ENCODE measurements at places on chromosomes 11 and 22.
A peak's percentile ranks its signal among the peaks of the same experiment; 100 is the strongest.

- DNase-seq: no peak
Measured at GRCh38 chr22:29580200-29580810, 608 bp downstream of the NIPSNAP1 start.

DNA sequence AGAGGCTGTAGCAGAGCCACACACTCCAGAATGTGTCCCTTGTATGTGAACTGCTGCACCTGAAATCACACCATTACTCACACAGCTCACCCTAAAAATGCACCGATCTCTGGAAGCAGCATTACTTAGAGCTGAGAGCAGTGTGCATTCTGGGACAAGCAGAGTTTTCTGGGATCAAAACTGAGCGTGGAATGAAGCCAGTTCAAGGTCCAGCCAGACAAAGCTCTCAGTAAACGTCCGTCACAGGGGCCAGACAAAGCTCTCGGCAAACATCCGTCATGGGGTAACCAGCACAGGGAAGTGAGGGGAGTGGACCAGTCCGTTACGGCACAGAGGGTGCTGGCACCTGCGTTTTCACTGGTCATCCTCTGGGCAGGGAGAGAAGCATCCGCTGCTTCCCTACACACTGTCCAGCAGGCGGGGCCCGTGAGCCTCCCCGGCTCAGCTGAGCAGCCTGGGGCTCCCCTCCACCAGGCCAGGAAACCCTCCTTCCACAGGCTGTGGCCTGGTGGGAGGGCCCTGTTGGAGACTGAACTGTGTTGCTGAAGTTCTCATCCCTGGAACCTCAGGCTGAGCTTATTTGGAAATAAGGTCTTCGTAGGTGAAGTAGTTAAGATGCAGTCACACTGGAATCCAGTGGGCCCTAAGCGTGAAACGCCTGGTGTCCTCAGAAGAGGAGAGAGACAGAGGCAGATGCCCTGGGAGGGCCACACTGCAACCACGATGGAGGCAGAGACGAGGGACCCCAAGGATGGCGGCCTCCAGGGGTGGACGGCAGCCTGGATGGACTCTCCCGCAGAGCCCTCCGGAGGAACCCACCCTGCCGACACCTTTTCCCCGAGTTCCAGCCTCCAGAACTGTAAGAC is 883.9 kb downstream of the BRD1 start:
- no peak for DNase-seq

GRCh38 chr11:12871241-12871640 is 137.9 kb upstream of the RASSF10 start:
- DNase-seq: peak; percentile 42

DNA sequence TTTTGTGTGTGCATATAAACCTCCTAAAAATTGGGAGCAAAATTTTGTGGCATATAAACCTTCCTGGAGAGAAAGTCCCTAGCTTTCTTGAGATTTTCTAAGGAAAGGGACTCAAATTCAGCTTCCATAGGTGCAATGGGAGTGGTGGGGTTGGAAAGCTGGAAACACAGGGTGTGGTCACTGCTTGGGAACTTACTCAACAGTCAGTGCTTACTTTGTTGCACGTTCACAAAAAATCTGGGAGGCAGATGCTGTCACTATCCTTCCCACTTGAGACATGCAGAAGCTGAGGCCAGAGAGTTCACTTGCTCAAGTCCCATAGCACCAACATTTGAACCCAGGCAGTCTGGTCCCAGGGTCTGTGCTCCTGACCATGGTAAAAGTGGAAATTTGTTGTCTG is 3.9 kb upstream of the CATSPERZ start:
- no peak for DNase-seq

GRCh38 chr11:45145083-45145378 is 1.4 kb upstream of the PRDM11 start:
- no peak for DNase-seq

DNA sequence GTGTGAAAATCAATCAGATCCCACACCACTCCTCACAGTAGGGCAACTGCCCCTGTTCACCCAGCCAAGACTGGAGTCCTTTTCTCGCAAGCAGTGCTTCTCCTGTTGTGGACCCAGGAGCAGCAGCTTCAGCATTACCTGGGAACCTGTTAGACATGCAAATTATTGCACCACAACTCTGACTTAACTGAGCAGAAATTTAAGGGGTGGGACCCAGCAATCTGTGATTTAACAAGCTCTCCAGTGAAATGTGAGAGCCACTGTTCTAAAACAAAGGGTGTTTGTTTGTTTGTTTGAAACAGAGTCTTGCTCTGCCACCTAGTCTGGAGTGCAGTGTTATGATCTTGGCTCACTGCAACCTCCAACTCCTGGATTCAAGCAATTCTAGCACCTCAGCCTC is 591.4 kb downstream of the SOX6 start:
- no peak for DNase-seq

DNA sequence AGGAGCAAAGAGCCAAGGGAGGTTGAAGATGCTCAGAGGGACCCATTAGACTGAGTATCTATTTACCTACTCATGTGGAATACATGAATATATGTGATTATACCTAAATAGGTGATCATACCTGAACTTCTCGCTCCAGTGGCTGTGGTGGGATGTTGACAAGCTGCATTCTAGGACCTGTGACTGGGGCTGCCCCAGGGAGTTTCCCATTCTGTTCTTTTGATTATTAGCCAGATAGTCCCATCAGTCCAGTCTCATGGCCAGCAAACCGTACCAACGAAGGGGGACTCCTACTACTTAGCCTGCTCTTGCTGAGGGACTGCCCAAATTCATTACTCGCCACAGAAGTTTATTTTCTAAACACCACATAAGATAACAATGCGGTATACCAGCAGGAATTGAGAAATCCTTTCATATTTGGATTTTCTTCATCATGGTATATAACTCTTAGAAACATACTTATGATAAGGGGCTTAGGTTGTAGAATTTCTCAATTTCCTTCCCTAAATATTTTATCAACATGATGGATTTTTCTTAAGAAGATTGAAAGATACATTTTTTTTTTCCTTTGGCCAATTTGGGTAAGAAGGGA is 273.9 kb downstream of the NTM start:
- DNase-seq: no peak

DNA sequence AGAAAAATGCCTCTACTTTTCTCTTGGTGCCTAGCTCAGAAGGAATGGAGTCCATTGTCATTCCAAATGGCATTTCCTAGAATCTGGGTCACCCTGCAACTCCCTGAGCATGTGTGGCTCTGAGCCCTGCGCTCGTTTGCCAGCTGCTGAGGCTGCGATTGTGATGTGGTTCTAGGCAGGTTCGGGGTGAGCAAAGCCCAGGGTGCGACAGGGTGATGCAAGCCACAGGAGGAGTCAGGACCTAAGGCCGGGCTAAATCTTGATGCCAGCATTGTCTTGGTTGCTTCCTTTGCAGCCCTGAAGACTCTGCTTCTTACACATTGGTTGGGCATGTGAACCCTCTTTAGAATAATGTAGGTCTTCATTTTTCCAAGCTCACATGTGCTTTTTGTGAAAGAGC is 131.0 kb downstream of the MORC2 start:
- no peak for DNase-seq

DNA sequence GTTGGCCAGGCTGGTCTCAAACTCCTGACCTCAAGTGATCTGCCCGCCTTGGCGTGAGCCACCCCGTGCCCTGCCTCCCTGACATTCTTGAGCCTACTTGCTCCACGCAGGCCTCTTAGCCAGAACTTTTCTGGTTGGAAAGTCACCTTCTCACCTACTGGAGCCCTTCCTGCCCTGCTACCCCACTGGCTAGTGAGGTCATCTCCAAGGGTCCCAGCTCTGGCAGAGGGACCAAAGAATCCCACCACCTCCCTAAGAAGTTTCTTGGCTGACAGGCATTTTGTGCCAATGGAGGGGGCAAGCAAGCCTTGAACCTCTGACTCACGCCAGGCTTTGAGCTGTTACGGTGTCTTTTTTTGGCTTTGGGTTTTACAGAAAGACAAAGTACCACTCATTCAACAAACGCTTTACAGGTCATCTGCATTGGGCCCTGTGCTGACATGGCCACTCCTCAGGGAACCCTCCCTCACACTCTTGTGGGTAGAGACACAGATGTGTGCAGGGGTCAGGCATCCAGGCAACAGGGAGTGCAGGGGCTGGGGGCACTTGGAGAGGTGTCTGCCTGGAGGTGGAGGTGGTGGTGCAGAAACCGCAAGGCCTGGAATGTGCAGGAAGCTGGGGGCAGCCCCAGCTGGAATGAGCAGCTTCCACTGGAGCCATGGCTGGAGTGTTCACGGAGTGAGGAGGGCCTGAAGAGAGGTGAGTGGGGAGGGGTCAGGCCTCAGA is 27.1 kb upstream of the WNT11 start:
- DNase-seq: no peak

DNA sequence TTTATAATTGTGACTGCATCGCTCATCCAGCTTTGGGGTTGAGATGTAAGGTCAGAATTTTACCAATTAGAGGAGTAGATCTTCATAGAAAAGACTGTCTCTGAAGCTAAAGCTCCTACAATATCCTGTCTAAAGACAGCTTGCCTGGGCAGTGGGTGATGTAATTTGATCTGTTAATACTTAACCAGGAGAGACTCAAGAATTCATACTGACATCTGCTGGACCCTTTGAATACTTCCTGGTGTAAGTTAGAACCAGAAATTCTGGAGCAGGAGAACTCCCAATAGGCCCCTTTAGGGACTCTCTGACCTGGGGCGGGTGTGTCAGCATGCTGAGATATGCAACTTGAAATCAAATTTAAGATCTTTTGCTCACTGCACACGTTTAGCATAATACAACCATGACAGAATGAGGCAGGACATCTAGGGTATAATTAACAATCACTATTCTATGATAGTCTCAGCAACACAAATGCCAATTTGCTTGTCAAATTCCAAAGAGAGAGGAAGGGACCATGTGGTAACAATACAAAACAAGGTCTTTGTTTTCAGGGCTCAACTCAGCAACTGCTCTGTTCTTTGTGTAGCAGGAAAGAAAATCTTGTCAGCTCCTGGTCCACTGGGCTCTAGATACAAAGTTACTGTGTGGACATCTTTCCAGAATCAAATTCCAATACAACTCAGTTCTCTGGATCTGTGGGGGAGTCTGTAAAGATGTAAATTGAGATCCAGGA is 143.9 kb downstream of the INSC start:
- peak; percentile 16 for DNase-seq

- no peak for DNase-seq
Measured at GRCh38 chr11:90221803-90222458, 918 bp downstream of the CHORDC1 start.
